Activated CD4-positive, alpha-beta T cell treated with anti-CD3 and anti-CD28 coated beads, Interleukin-2, amount 10 ng/mL, durations not matched to agents 7 days and 5 days (primary cell): ENCODE measurements at places on chromosomes 2 and 18. TPM values are rescaled to one million over a fixed set of nuclear protein-coding genes. Genes with fewer than 3 reads are reported as not detected.

- H3K36me3 ChIP-seq: no peaks in the 10 kb centered on the region
- no peaks in the 10 kb centered on the region for H3K27me3 ChIP-seq
- DNase-seq: no peak
- no peak overlapping the region for H3K27ac ChIP-seq
- peaks cover 15% of the 10 kb centered on the region for H3K4me1 ChIP-seq
- no peak overlapping the region for H3K4me3 ChIP-seq
These were observed 127.8 kb downstream of the TPO start for GRCh38 chr2:1541040-1541439.

GRCh38 chr2:72887032-72887739 is at the start of gene SPR:
TSS of gene SPR (plus strand) at chr2:72887408. CDS start at chr2:72887433, 25 bp downstream.
- H3K36me3 ChIP-seq: no peaks in the 10 kb centered on the region
- peak; percentile 51 for DNase-seq
- no peak within 1 kb of the TSS for H3K27ac ChIP-seq
- peaks cover 52% of the 10 kb centered on the region for H3K27me3 ChIP-seq

DNA sequence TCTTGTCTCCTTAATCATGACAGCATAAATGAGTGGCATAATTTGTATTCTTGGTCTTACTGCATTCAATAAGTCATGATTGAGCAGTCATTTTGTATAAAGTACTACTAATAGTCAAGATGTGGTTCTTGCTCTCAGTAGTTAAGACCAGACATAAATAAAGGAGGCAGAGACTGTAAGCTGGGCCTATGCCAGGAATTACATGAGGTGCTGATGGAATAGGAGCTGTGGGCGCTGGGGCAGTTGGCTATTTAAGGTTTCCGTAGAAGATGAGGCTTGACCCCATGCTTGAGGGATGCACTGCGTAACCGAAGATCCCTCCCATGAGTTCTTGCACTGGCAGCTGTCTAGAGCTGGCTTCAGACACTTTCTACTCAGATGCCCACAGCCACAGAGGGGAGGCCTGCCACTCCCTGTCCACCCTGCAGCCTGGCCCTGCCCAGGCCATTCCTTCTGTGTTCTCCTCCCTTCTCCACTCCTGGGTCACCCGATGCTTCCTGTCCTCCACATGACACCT is 150.9 kb upstream of the REV1 start:
- no peak for DNase-seq
- H3K27ac ChIP-seq: no peak overlapping the region
- H3K4me3 ChIP-seq: no peak overlapping the region
- H3K27me3 ChIP-seq: no peaks in the 10 kb centered on the region
- H3K36me3 ChIP-seq: no peaks in the 10 kb centered on the region
- no peaks in the 10 kb centered on the region for H3K4me1 ChIP-seq

GRCh38 chr18:525036-525797 is 24.7 kb upstream of the COLEC12 start:
- peaks cover 4% of the 10 kb centered on the region for H3K27me3 ChIP-seq
- H3K36me3 ChIP-seq: no peaks in the 10 kb centered on the region
- no peak overlapping the region for H3K4me3 ChIP-seq
- DNase-seq: no peak
- H3K27ac ChIP-seq: no peak overlapping the region

GRCh38 chr2:54678719-54679118 is 44.7 kb upstream of the EML6 start:
- no peak for DNase-seq
- peaks cover 32% of the 10 kb centered on the region for H3K27me3 ChIP-seq
- H3K4me1 ChIP-seq: peaks cover 39% of the 10 kb centered on the region
- H3K36me3 ChIP-seq: no peaks in the 10 kb centered on the region

DNA sequence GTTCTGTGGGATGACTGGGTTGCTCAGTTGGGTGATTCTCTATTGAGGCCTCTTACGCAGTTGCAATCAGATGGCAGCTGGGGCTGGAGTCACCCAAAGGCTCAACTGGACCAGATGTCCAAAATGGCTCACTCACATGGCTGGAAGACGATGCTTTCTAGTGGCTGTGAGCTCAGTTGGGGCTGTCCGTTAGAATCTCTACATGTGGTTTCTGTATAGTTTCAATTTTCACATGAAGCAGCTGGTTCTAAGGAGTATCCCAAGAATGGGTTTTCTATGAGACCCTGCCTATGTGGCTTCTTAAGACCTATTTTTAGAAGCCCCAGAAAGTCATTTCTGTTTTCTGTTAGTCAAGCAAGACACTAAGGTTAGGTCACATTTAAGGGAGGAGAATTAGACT is 4.4 kb downstream of the XRCC5 start:
- DNase-seq: no peak
- H3K4me1 ChIP-seq: peaks cover 86% of the 10 kb centered on the region
- peaks cover 88% of the 10 kb centered on the region for H3K36me3 ChIP-seq
- H3K27me3 ChIP-seq: no peaks in the 10 kb centered on the region

DNA sequence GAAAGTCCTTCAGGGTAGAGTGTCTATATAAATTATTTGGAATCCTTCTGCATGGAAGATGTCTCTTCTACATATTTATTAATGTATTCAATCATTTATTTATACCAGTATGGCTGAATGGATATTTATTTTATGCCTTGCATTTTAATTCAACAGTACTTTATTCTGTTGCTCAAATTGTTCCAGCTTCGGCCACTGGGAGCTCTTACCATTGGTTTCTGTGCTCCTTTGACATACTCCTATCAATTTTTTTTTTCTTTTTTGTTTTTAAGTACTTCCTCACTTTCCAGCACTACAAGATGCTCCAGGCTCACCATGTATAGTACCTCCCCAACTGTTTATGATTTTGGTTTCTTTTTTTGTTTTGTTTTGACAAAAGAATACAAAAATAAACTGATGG is 39.4 kb upstream of the WIPF1 start:
- DNase-seq: no peak
- H3K36me3 ChIP-seq: peaks cover 26% of the 10 kb centered on the region
- no peak overlapping the region for H3K27ac ChIP-seq
- no peak overlapping the region for H3K4me3 ChIP-seq

GRCh38 chr2:216447293-216447692 is 35.0 kb downstream of the SMARCAL1 start:
- H3K36me3 ChIP-seq: peaks cover 71% of the 10 kb centered on the region
- H3K27ac ChIP-seq: no peak overlapping the region
- no peak for DNase-seq
- no peak overlapping the region for H3K4me3 ChIP-seq
- no peaks in the 10 kb centered on the region for H3K27me3 ChIP-seq
- no peaks in the 10 kb centered on the region for H3K4me1 ChIP-seq

DNA sequence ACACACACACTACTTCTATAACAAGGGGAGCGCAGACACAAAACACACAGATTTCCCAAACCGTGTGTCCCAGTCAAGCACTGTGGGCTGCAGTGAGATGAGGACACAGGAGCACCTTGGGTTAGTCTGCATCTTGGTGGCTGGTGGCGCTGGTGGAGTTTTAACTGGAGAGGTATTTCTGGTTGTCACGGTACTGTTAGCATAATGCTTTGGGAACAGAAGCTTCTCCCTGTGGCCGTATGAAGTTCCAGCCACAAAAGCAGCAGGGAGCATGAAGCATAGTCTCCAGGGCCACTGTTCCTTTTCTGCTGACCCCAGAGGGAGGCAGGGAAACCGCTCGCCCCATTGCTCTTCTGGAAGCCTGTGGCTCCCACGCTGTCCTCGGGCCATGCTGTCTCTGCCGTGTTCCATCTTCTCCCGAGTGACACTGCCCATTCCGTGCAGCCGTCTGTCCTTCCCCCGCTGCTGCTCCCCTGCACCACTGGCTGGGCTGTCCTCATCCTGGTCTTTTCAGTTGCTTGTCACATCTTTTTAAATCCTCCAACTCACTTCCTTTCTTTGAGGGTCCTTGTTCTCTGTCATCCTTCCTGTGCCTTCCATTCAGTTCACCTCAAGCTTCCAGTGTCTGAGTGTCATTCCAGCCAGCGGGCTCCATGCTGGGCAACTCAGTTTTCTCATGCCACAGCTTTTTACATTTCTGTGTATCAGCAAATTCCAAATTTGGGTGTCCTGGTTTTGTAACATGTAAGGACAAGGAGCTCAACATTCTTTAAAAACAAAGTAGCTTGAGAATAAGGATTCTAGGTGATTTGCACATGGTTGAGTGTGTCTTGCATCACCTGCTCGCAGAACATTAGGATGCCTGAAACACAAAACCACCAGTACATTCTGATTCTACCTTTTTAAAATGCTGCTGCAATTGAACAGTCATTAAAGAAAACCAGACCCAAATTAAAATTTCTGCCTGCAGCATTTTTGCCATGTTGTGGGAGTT is 125.0 kb downstream of the MTCL1 start:
- no peaks in the 10 kb centered on the region for H3K27me3 ChIP-seq
- no peak overlapping the region for H3K27ac ChIP-seq

DNA sequence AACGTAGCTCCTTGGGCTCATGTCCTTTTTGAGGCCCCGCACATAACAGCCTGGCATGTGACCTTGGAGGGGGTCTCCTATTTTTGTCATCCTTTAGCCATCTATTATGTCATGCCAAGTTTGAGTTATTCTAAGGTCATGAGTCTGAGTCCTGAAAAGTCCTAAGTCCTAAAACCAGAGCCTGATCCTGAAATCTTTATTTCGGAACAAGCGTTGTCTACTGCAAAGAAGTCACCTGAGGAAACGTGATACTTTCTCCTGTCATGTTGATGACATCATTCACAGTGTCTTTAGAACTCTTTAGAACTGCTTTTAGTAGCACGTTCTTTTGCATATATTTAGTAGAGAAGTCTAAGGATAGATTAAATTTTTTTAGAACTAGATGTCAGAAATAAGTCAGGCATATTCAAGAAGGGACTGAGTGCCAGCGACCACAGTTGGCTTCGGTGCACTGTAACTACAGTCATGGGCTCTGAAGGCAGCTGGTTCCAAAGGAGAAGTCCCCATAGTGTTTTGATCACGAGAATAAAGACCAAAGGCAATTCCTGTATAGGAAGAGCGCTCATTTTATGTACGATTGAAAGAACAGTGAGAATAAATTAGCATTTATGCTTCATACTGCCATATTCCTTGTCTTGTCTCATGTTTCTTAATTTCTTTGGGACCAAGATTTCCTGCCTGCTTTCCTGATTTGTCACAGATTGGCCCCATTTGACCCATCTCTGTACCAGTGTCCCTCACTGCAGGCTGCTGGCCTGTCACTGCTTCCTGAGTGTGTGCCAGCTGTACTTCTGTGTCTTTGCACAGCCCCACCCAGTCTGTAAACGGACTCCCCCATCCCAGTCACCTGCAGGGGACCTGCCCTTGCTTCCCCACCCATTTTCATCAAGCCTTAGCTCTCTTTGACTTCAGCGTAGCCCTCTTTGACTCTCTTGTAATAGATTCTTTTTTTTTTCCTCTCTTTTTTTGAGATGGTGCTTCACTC is 75.8 kb downstream of the ASAP2 start:
- no peak for DNase-seq
- peaks cover 5% of the 10 kb centered on the region for H3K27me3 ChIP-seq
- H3K4me3 ChIP-seq: no peak overlapping the region
- no peaks in the 10 kb centered on the region for H3K4me1 ChIP-seq
- no peaks in the 10 kb centered on the region for H3K36me3 ChIP-seq
- H3K27ac ChIP-seq: no peak overlapping the region

DNA sequence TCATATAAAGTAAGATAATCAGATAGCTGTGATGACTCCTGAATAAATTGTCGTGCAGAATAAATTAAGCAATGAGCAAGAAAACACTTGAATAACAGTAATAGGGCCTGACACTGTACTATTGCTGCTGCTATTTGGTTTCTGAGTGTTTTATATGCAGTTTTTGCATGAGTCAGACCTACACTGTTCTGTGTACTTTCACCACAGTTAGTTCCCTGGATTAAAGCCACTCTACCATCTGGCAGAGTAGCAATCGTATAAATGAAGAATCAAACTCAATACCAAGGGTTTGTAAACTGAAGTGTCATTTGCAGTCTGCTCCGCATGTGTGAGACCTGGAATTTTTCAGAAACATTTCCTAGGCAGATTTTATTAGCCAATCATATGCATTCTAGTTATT is 398.6 kb upstream of the CDH7 start:
- no peak overlapping the region for H3K27ac ChIP-seq
- no peak overlapping the region for H3K4me3 ChIP-seq
- no peaks in the 10 kb centered on the region for H3K36me3 ChIP-seq
- H3K27me3 ChIP-seq: no peaks in the 10 kb centered on the region
- DNase-seq: no peak

- no peaks in the 10 kb centered on the region for H3K36me3 ChIP-seq
- DNase-seq: no peak
- no peaks in the 10 kb centered on the region for H3K27me3 ChIP-seq
- no peak overlapping the region for H3K4me3 ChIP-seq
- H3K27ac ChIP-seq: no peak overlapping the region
These were observed 1713.5 kb upstream of the SLC39A10 start for GRCh38 chr2:193943406-193943960.

- DNase-seq: no peak
- no peak overlapping the region for H3K27ac ChIP-seq
- no peak overlapping the region for H3K4me3 ChIP-seq
- H3K27me3 ChIP-seq: no peaks in the 10 kb centered on the region
These were observed 142.7 kb downstream of the CD226 start for GRCh38 chr18:69804776-69805501.

GRCh38 chr2:44398243-44398897 is 36.6 kb downstream of the CAMKMT start:
- DNase-seq: no peak
- H3K4me1 ChIP-seq: peaks cover 2% of the 10 kb centered on the region
- H3K27me3 ChIP-seq: no peaks in the 10 kb centered on the region
- H3K27ac ChIP-seq: no peak overlapping the region

DNA sequence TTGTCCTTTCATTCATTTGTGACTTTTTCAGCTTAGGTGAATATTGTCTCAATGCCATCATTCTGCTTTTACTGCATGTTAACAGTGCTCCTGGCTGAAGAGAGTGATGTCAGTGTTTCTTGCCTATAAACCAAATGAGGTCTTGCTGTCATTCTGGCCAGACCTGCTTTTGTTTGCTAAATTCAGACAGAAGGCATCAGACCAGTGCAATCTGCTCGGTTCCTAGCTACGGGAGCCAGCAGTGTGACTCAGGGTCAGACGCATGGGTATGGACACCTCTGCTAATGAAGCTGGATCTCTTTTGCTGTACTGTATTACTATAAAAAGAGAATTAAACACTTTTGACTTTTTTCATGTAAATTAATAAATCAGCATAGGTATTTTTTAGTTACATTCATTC is 178.9 kb downstream of the TMEM182 start:
- H3K27ac ChIP-seq: no peak overlapping the region
- H3K4me3 ChIP-seq: no peak overlapping the region
- H3K27me3 ChIP-seq: no peaks in the 10 kb centered on the region
- H3K4me1 ChIP-seq: no peaks in the 10 kb centered on the region
- H3K36me3 ChIP-seq: no peaks in the 10 kb centered on the region

DNA sequence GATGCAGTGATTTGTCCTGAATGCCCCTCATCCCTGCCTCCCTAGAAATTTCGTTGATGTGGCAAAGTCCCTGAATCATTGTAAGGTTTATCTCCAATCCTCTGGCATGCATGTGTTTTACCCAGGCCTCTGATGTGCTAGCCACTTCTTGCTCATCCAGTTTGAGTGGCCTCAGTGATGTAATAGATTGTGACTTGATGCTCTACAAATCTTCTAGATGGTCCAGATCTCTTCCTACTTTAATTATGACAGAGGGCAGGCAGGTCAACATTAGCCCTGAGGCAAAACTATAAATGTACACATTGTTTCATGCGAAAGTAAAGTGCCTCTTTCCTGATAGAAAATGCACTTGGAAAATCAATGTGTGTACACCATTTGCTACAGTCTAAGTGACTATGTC is 54.5 kb downstream of the LONRF2 start:
- no peaks in the 10 kb centered on the region for H3K36me3 ChIP-seq
- H3K27ac ChIP-seq: no peak overlapping the region
- DNase-seq: no peak
- H3K4me1 ChIP-seq: no peaks in the 10 kb centered on the region
- H3K27me3 ChIP-seq: no peaks in the 10 kb centered on the region

The CXCR1 gene
- 1.1 TPM for total RNA-seq

The GCKR gene
- not detected for total RNA-seq

The ACTG2 gene
- not detected for total RNA-seq

The UGT1A6 gene
- total RNA-seq: not detected

The IL1RL1 gene
- 0.12 TPM for total RNA-seq

The PSMA8 gene
- 0.89 TPM for total RNA-seq

The L3MBTL4 gene
- total RNA-seq: 0.27 TPM

The SLC30A3 gene
- total RNA-seq: 0.45 TPM
